ENCODE measurements at places on chromosomes 13 and 19.

- no peak for DNase-seq
These were observed 61.9 kb downstream of the MLLT1 start for GRCh38 chr19:6217752-6218334.

DNA sequence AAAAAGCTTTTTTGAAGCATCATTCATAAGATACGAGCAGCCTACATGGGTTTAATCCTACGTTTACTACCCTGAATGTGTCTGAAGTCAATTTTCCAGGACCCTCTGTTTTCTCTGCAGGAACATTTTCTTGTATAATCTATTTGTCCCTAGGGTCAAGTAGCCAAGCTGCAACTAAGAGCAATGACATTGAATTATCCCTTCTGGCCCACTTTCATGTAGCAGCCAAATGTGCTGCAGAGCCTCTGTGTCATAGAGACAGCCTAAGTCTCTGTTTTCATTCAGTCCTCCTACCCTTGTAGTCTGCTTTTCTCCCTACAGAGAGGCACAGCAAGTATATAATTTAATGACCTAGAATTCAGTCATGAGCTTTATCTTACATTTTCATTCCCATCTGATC lies 82.1 kb downstream of the ZAR1L start:
- no peak for DNase-seq

- no peak for DNase-seq
These were observed 1492.8 kb downstream of the UQCRFS1 start for GRCh38 chr19:27720155-27720554.

GRCh38 chr13:108273429-108274118 lies 4.1 kb downstream of the TNFSF13B start:
- no peak for DNase-seq

DNA sequence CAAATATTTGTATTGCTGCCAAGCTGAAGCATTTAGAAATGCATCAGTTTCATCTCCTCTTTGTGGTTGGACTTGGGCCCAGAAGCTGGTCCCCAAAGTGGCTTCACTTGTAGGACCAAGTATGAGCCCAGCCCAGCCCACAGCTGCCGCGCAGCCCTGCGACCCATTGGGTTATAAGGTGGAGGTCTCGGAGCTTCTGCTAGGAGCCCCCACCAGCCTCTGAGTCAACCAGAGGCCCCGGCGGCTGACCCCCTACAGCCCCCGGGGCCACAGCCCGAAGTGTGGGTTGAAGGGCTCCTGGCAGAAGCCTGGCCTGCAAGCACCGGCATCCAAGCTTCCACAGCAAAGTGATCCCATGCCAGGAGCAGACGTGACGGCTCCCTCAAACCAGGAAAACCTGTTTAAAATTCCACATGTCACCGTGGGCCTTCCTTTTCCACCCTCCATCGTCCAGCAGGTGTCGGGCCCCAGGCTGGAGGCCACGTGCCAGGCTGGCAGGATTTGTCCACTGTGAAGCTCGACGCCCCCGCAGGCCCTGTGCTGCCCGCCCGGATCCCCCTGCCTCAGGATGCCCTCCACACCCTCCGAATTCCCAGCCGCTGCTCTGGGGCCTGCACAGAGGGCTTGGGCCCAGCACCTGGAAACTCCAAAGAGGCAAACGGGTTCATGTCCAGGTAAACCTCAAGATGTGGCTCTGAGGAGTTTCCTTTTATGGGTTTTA lies 54.7 kb downstream of the C13orf46 start:
- peak; percentile 30 for DNase-seq

GRCh38 chr19:50518091-50519005 lies 4.6 kb upstream of the ASPDH start:
- DNase-seq, result no peak

GRCh38 chr13:30337061-30337610 lies 29.8 kb upstream of the KATNAL1 start:
- no peak for DNase-seq

- no peak for DNase-seq
These were observed 99.9 kb upstream of the FAM216B start for GRCh38 chr13:42681326-42682100.
